Stimulated activated CD8-positive, alpha-beta memory T cell treated with anti-CD3 and anti-CD28 coated beads, Interleukin-15, amount 100 ng/mL, for 24 hours (primary cell): ENCODE measurements at places on chromosomes 5 and 9.

- no peak for DNase-seq
Observed at GRCh38 chr5:132250547-132250946, 6.9 kb upstream of the PDLIM4 start.

- DNase-seq = no peak
Observed at GRCh38 chr9:91085517-91086291, 276.0 kb downstream of the AUH start.

DNA sequence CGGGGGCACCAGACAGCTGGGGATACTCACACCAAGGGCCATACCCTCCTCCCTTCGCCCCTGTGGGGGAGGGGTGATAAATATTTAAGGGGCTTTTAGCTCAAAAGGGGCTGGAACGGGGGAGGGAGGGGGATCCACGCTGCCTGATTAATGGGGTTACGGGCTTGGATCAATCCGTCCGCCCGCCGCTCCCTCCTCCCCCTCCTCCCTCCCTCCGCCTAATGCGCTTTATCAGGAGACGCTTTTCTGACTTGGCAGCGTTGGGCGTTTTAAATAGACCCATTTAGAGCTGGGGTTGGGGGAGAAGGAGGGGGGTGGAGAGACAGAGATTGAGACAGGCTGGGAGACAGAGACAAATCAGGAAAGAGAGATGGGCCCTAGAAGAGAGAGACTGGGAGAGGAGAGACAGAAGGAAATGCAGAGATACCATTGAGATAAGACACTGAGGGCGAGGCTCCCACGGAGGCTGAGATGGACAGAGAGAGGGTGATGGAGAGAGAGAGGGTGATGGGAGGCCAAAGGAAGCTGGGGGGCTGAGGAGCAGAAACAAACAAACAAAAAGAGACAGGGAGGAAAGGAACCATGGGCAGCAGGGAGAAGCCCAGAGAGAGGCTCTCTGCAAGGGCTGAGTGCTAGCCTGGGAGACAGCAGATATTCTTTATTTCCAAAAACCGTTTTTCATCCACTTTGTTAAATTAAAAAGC, 10.3 kb downstream of the CNTFR start:
- DNase-seq = no peak

DNA sequence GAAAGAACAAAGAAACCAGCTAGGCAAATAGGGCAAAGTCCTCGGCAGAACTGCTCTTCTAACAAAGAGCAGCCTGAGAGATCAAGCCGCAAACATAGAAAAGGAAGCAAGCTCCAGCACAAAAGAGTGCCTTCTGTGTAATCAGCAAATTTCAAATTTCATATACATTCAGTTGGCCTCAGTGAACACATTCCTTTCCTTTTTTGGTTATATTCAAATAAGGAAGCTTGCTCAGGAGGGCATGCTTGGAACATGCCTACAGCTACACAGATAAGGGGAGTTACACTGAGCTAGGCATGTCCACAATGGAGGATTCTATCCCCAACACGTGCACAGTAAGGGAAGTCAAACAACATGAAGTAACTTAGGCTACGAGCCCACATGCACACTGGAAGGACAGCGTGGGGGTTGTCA, 23.4 kb downstream of the IL33 start:
- no peak for DNase-seq

GRCh38 chr5:29811914-29812679, 1381.4 kb upstream of the CDH6 start:
- DNase-seq = no peak
